ENCODE measurements at places on chromosomes 2 and 18. TPM values are rescaled to one million over a fixed set of nuclear protein-coding genes. Genes with fewer than 3 reads are reported as not detected.

ARHGEF33 gene
- total RNA-seq, result 2.4 TPM

ODC1 gene
- 143 TPM for total RNA-seq

CFC1 gene
- 0.41 TPM for total RNA-seq

DNA sequence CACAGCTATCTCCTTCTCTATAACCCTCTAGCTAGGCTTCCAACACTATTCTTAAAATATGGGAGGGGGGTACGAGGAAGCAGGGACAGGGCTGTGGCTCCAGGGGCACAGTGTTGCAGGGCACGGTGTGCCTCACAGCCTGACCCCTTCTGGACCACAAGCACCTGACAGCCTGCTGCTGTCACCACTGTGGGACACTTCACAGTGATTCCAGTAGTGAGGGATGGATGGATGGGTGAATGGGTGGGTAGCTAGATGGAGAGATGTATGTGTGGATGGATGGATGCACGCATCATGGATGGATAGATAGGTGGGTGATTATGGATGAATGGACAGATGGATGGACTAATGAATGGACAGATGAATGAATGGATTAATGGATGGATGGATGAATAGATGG, 21.6 kb downstream of the PXDN start:
- no peak for DNase-seq

ST8SIA5 gene
- total RNA-seq, result 4.9 TPM

DNA sequence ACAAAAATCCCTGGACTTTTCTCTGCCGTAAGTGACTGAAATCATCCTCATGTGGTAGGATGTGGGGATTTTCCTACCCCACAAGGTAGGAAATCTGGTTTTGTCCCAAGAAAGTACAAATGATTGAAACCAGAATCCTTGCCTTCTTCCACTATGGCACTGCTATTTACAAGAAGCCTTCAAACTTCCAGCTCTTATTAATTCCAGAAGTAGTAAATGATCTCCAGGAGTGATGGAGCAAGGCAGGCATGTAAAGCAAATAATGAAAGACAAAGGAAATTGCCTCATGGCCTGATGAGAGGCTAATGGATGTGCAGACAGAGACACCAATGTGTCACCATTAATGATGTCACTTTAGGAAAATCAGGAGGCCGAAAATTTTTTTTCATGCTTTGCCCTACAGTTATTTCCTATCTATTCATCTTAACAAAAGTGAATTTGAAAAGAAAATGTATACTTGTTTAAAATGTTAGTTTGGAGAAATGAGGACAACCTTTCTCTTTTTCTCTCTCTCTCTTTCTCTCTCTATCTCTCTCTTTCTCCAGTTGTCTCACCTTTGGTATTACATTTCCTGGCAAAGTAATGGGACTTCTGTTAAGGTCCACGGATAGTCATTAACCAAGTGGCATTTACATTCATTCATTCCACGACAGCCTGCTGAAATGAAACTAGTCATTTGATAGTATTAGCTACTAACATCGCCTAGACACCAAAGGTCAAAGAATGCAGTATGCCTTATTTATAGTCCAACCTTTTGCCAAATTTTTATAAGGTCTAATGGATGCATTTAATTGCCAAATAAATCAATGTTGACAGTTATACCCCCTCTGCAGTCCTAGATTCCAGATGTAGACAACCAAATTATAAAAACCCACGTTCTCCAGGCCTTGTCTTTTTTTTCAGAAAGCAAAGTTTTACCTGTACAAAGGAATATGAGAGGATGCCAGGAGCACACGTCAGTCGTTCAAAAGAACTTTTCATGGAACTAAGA, 5.0 kb upstream of the EVA1A start:
- DNase-seq, result no peak

ABHD1 gene
- total RNA-seq, result 0.41 TPM

DNA sequence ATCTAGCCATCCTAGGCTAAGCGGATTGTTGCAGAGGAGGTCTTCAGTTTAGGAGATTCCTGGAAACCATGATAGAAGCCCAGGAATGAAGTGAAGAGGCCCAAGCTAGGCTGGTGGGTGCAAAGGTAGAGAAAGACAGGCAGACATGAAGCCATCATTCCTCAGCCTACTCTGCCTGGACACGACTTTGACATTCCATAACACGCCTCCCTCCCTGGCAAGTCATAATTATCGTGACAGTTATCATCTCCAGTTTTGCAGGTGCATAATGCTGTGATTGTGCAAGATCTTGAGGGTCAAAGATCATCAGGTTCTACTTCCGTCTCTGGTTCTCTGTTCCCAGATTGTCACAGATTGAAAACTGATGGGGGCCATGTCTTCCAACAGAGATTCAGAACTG, 15.2 kb upstream of the FZD5 start:
- no peak for DNase-seq

GRCh38 chr18:49360582-49360981, 99.9 kb downstream of the DYM start:
- no peak for DNase-seq

DNA sequence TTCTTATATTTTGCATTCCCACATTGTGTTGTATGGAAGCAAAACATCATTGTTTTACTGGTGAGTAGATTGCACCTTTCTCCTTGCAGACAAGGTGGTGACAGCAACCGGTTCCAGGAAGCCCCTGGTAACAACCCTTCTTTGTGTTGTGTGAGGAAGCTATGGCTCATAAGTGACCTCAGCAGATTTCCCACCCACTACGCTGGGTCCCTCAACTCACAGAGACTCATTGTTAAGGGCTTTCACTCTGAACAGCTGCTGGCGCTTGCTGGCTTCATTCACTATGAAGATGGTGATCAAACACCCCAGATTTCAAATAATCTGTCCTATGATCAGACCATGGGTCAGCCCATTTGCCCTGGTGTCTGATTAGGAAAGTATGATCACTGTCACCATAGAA, 53.4 kb downstream of the WIPF1 start:
- DNase-seq, result no peak

TMEFF2 gene
- 37.5 TPM for total RNA-seq

- DNase-seq, result no peak
Observed at GRCh38 chr18:68244786-68245185, 470.1 kb downstream of the TMX3 start.

C2orf72 gene
- total RNA-seq, result 27.7 TPM

- DNase-seq, result no peak
Observed at GRCh38 chr2:240604939-240605716, 18.6 kb downstream of the CAPN10 start.

DNA sequence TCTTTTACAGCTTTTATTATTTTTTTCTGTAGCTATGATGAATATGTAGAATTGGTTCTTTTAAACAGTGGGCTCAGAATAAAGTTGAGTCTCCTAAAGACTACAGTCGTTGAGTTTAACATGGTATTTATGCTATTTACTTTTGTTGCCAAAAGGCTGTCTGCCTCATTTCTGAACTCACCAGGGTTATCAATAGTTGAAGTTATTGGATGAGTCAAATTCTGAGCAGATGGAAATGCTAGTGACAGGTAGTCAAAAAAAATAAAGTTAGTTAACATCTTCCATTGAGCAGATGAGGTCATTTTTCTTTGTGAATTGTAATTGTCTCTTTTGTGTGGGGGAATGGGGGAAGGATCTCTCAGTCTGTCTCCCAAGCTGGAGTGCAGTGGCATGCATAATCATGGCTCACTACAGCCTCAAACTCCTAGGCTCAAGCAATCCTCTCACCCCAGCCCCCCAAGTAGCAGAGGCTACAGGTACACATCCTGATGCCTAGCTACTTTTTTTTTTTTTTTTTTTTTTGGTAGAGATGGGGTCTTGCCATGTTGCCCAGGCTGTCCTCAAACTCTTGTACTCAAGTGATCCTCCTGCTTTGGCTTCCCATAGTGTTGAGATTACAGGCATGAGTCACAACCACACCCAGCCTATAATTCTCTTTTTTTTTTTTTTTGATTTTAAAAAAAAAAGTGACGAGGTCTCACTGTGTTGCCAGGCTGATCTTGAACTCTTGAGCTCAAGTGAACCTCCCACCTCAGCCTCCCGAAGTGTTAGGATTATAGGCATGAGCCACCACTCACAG, 8.9 kb downstream of the PAPOLG start:
- DNase-seq, result no peak

- no peak for DNase-seq
Observed at GRCh38 chr2:6524691-6525474, 340.8 kb downstream of the CMPK2 start.

GRCh38 chr18:44386401-44386800, 294.3 kb upstream of the SETBP1 start:
- DNase-seq, result no peak

GRCh38 chr18:63339920-63340484, 20.4 kb upstream of the BCL2 start:
- no peak for DNase-seq

DNA sequence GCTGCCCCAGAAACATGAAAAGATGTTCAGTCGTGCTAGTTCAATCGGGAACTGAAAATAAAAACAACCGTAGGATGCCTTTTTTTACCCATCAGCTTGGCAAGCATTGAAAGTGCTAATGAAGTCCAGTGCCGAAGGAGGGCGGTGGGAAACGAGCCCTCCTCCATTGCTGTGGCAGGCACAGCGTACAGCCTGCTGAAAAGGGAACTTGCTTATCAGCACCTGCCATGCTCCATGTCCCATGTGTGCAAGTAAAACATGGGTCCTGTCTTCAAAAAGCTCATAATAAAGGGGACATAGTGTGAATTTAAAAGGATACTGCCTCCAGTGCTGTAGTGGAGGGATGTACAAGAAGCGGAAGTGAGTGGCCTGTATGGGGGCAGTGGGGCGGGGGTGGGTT, 82.4 kb downstream of the ARMC9 start:
- no peak for DNase-seq

COL4A4 gene
- 0.41 TPM for total RNA-seq
